CD4-positive, alpha-beta T cell treated with Interferon alpha-2 for 1 hour (primary cell): ENCODE measurements at places on chromosomes 5 and 9.
A peak's percentile ranks its signal among the peaks of the same experiment; 100 is the strongest.

DNA sequence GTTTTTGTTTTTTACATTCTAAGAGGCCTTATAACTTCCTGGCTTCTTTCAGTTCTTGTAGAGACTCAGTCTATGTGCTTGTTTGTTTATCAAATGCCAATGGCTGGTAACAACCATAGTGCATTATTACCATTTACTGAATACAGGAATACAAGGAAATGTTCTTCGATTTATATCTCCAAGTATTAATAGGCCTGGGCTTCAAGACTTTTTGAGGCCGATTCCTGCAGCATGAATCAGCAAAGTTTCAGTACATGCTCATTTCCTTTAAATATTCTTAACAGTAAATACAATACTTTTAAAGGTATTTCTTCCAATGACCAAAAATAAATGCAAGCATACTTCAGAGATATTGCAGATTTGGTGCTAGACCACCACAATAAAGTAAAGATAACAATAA, 535.3 kb downstream of the EFNA5 start:
- DNase-seq = no peak

- no peak for DNase-seq
Measured at GRCh38 chr5:101664071-101664791, 631.9 kb downstream of the SLCO4C1 start.

GRCh38 chr9:97039514-97039860, 545 bp upstream of the CTSV start:
- no peak for DNase-seq

DNA sequence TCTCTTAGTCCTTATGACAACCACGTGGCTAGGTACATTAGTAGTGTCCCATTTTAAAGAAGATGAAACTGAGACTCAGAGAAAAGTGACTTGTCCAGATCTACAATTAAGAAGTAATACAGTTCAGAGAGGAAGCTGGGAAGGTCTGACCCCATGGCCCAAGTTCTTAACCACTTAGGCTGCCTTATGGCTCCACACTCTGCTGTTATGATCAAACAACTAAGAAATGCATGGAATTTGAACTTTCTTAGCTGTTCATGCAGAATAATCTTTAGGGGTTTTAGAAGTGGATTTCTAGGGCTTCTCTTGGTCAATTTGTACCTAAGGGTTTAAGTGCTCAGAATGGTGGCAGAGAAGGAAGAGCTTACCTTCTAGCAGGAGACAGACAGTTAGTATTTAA, 128.0 kb upstream of the MSX2 start:
- no peak for DNase-seq

DNA sequence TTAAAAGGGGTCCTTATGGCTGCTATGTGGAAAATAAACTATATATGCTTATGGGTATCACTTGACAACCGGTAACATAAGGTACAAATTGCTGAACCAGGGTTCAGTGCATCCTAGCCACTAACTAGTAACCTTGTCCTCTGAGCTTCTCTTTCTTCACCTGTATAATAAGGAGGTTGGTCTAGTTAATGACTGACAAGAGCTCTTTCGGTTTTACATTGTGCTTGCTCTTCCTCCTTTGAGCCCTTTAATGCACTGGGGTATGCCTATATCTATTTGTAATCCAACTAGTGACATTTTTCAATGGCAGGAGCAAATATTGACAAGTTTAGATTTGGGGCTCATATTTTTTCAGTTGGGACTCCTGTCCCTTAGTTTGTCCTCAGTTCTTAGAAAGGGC, 66.1 kb downstream of the NPR3 start:
- DNase-seq = no peak

DNA sequence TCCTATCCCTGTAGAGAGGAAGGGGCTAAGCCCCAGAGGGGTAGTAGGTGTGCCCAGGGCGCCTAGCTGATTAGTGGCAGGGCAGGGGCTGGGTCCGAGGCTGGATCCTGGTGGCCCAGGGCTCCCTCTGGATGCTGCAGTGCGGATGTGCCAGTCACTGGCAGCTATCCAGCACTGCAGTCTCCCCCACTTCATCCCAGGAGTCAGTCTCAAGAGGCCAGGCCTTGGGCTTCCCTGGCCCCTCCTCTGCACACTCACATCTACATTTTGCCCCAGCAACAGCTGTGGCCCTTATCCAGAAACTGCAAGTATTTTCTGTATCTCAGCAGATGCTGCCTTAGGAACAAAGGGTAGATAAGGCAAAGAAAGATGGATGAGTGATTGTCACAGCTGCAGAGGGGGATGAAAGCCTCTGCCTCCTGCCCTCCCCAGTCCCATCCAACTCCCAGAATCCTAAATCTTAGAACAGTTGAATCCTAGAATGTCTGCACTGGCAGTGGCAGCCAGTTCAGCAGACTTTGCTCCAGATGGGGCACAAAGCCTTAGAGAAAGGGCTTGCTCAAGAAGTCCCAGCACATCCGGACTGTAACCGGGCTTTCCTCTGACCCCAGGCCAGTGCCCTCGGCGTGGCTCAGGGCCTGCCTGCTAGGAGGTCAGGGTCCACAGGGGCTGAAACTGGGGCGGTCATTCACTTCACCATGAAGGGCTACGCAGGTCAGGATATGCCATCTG, 1.6 kb downstream of the ANXA6 start:
- DNase-seq = no peak

DNA sequence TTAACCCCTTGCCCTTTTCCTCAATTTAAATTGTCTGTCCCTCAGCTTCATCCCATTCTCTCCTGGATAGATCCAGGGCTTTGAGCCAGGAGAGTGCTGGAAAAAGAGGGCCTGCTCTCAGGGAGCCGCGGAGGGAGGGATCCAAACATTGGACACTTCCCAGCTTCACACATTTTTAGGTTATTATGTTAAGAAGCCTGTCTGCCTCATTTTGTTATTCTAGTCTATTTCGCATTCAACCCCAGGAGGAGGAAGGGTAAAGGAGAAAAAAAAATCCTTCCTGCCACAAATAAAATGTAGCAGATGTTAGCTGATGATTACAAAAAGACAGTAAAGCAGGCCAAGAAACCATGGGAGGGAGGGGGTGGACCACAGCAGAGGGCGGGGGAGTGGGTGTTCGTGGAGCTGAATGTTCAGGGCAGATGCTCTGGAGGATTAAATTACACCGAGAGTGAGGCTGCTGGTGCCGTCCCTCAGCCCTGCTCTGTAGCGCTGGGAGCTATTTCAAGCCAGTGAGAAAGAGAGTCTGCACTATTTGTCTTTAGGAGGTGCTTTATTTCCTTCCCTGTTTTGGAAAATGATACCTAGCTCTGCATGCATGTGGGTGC, 60.6 kb upstream of the ZFR start:
- DNase-seq = no peak

DNA sequence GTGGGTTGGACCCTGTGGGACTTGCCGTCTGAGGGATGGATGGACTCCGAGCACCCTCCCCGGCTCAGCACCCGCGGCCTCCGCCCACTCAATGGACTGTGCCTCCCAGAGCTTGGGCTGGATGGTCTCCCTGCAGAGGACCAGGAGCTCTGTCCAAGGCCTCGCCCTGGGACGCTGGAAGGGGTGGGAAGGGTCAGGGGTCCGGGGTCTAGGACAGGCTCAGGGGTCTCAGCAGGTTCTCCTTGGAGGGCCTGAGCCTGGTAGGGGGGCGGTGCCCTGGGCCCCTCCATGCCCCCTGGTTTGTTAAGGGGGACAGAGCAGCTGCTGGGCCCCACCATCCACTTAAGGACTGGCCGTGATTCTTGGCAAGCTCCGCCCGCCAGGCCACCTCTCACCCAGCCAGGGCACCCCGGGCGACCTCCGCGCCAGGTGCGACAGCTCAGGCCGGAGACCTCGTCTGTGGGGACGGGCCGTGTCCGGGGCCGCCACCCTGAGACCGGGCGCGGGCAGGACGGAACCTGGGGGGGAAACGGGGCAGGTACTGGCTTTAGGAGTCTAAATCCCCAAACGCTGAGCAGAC, 29.2 kb downstream of the EXOC3 start:
- peak; percentile 1 for DNase-seq

GRCh38 chr9:83006378-83006777, 56.6 kb downstream of the RASEF start:
- DNase-seq = no peak

GRCh38 chr5:168455201-168455600, 31.1 kb upstream of the RARS1 start:
- no peak for DNase-seq

- peak; percentile 52 for DNase-seq
Measured at GRCh38 chr5:171418316-171418981, 998 bp upstream of the FGF18 start.

DNA sequence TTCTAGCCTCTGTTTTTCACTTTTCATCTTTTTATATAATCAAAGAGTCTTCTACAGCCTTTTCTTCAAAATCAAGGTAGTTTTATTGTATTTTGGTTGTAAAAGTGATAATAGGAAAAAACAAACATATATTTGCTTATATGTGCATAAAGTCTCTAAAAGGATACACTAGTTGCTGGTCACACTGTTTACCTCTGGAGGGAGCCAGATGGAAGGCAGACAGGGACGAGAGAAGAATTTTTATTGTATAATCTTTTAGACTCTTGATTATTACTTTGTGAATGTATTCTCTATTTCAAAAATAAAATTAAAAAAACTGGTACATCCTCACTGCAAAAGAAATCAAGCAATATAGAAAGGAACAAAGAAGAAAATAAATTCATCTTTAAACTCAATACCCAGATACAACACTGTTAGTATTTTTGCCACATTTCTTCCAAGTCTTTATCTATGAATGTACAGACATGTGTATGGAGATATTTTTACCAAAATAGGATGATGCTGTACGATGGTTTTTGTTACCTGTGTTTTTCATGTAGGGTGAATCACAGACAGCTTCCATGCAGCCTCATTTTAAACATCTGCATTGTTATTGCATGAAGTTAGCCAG, 6.1 kb upstream of the RNF183 start:
- DNase-seq = no peak

- no peak for DNase-seq
Measured at GRCh38 chr5:130323804-130324454, 419.7 kb downstream of the CHSY3 start.
